ENCODE measurements at places on chromosomes 5 and 9. TPM values are rescaled to one million over a fixed set of nuclear protein-coding genes. Genes with fewer than 3 reads are reported as not detected.

GRCh38 chr5:31251032-31251431 is 57.5 kb downstream of the CDH6 start:
- no peaks in the 10 kb centered on the region for H3K36me3 ChIP-seq
- no peak overlapping the region for H3K27ac ChIP-seq
- no peak overlapping the region for H3K4me3 ChIP-seq
- H3K4me1 ChIP-seq: no peaks in the 10 kb centered on the region

Gene MRPL36
- 22.3 TPM for total RNA-seq

DNA sequence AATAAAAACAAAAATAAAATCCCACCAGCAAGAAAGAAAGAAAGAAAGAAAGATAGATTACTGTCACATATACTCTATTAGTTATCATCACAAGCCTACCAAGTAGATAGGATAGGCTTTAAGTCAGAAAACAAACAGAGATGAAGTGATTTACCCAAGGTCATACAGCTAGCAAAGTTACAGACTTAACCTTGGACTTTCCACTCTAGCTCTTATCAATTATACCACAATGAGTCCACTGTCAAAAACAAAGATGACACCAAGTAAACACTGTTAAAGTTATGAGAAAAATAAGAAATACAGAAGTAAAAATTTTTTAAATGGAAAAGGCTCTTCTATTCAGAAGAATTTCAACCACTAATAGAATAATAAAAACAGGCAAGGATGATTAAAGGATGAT is 13.4 kb downstream of the LARS1 start:
- no peak for DNase-seq
- H3K27ac ChIP-seq: no peak overlapping the region
- no peak overlapping the region for H3K4me3 ChIP-seq
- peaks cover 10% of the 10 kb centered on the region for H3K36me3 ChIP-seq

- no peak for DNase-seq
- no peaks in the 10 kb centered on the region for H3K36me3 ChIP-seq
- H3K27ac ChIP-seq: no peak overlapping the region
- no peaks in the 10 kb centered on the region for H3K27me3 ChIP-seq
- no peak overlapping the region for H3K4me3 ChIP-seq
Observed at GRCh38 chr5:82956600-82956999, 120.6 kb downstream of the TMEM167A start.

DNA sequence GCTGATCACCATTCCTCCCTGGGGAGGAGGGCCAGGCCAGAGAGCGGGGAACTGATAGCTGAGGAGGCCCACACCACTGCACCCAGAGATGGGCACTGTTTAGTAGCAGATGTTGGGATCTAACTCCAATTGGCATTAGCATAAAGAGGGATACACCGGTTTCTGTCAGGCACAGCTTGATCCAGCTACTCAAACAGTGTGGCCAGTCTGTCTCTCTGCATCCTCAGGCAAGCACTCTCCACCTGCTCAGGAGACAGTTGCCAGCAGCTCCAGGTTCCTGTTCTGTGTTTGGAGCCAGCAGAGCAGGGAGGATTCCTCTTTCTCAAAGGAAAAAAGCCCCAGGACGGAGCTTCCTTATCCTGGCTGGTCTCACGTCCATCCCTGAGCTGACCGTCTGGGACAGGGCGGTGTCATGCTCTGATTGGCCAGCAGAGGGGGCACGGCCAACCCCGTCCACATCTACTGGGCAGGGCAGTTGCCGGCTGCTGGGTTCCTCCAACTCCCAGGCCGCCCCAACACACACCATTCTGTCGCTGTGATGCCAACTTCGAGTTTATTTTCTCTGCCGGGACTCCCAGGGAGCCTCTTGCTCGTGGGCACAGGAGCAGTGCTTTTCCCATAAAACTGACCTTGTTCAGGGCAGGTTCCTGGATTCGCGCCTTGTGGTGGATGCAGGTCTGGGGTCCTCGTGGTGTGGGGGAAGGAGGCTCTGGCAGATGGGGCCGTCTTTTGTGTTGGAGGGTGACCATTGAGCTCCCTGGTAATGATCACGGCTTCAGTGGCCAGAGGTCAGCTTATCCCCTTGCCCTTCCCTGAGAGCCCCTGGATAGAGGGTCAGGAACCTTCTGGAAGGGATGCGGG is 47.9 kb downstream of the COL5A1 start:
- H3K27me3 ChIP-seq: no peaks in the 10 kb centered on the region
- peak; percentile 61 for DNase-seq
- H3K4me1 ChIP-seq: no peaks in the 10 kb centered on the region
- H3K36me3 ChIP-seq: no peaks in the 10 kb centered on the region
- H3K4me3 ChIP-seq: no peak overlapping the region

DNA sequence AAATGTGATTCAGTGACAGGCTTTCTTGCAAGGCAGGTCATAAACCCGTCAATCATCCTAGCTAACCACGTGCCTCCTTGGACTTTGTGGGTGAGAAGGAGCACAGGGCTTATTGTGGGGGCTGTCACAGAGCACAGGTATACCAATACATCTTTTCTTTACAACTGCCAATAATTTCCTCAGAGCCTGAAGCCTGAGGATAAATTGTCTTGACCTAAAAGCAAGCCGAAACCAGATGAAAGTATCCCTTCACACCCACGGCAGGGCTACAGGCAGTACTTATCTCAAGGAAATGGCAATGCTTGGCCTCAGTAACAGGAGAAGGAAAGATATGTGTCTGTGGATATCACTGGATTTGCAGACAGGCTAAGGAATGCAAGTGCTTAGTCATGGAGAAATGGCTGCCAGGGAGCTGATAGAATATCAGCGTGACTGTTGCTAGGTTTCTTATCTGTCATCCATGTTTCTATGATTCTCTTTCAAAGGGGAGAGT is 90.3 kb upstream of the ZNF366 start:
- H3K4me1 ChIP-seq: no peaks in the 10 kb centered on the region
- H3K36me3 ChIP-seq: no peaks in the 10 kb centered on the region
- no peaks in the 10 kb centered on the region for H3K27me3 ChIP-seq
- no peak overlapping the region for H3K4me3 ChIP-seq
- no peak overlapping the region for H3K27ac ChIP-seq

Gene CBY3
- total RNA-seq: not detected

DNA sequence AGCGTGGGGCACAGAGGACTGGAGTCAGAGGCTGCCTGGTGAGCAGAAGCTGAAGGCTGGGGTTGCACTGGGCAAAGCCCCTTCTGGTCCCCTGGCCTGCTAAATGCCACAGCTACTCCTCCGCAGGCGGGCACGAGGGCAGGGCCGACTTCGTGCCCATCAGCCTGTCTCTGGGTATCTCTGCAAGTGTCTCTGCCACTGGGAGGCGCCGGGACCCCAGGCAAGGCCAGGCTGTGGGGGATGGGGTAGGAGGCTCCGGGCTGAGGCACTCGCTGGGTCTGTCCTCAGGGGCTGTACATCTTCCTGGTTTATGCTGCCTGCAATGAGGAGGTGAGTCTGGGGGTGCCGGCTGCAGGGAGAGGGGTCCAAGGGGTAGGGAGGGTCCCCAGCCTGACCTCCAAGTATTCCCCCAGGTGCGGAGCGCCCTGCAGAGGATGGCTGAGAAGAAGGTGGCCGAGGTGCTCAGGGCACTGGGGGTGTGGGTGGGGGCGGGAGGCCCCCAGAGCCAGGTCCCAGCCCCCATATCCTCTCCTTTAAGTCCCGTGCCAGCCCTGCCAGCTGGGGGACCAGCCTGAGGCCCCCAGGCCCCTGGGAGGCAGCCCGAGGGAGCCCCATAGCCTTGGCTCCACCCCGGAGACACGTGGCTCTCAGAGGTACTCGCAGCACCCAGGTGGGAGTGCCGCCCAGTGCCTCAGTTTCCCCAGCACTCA is 25.1 kb downstream of the ADGRD2 start:
- no peaks in the 10 kb centered on the region for H3K4me1 ChIP-seq
- no peak for DNase-seq
- H3K4me3 ChIP-seq: no peak overlapping the region
- H3K27me3 ChIP-seq: no peaks in the 10 kb centered on the region
- H3K36me3 ChIP-seq: no peaks in the 10 kb centered on the region

DNA sequence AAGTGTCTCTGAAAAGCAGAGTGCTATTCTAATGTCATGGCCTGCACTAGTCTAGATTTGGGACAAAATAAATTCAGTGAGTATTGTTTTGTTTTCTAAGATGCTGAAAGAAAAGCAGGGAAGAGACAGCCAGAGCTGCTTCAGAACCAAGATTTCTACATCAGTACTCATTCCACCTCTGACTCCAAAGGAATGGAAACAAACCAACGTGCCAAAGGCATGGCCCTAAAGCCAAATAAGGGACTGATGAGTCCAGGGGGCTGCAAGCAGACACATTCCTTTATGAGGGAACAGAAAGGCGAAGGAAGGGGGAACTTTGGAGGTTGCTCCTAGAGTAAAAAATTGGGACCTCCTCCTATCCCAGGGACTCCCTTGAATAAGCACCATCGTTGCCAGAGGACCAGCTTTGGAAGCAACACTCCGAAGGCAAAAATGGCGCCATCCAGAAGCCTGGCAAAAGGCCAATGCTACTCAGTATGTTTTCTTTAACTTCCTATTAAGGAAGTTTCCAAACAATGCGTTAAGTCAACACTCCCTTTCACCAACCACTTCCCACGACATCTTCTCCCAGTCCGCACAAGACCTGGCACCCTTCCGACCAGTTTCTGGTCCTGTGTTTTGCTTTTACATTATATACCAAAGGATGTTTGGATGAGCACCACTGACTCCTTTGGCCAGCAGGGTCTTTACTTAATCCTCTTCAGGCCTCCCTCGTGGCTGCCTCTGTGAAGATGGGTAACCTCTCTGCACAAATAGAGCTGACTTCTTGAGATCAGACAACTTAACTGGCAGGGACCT is 31.6 kb downstream of the ADAM19 start:
- no peaks in the 10 kb centered on the region for H3K36me3 ChIP-seq
- H3K27me3 ChIP-seq: no peaks in the 10 kb centered on the region
- no peak overlapping the region for H3K27ac ChIP-seq
- H3K4me3 ChIP-seq: no peak overlapping the region
- no peak for DNase-seq
